Activated CD8-positive, alpha-beta memory T cell treated with anti-CD3 and anti-CD28 coated beads for 1 hour (primary cell): ENCODE measurements at places on chromosomes 2 and 18.

- DNase-seq, result no peak
Observed at GRCh38 chr2:64025741-64026140, 6.5 kb upstream of the VPS54 start.

DNA sequence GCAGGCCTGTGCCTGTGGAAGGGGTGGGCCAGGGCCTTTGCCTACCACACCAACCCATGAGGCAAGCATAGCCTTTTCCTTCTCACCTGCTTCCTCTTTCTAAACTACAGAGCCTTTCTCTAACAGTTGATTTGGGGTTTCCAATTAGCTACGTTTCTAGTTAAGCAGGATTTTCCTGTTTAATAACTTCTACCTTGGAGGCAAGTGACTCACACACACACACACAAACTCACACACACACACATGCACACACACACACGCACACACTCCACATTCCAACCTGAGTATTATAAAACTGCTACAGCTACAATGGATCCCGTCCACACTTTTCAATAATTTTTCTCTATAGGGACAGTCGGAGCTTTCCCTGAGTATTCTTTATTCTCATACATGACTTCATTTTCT, 84.9 kb downstream of the SOX11 start:
- DNase-seq, result no peak

DNA sequence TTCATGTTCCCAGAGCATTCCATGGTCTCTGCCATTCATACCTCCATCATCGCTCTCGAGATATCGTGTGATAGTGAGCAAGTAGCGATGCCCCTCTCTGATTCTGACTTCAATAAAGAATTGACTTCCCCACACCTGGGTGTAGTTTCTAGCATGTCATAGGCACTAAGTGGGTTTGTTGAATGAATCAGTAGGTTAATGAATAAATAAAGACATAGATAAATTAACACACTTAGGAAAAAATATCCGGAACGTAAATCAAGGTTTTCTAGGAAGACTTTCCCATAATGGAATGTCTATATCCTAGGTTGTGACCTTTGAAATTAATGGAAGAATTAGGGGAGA, 159.1 kb downstream of the DOCK10 start:
- no peak for DNase-seq

- no peak for DNase-seq
Observed at GRCh38 chr2:161424394-161424769, 8.3 kb downstream of the TBR1 start.

DNA sequence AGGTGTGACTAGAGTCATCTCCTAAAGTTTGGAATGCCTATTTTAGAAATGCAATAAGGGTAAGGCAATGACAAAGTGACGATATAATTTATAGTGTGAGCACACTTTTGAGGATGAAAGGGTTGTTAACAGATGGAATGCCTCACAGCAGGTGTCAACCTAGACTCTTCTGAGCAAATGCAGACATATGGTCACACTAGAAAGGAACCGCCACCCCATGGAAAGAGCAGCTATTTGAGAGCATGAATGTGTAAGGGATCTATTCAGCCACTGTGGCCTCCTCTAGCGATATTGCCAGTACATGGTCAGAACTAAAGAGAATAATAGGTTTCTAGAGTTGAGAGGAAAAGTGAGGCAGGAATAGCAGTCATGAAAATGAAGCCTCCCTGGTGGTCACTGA, 18.5 kb downstream of the DSG2 start:
- DNase-seq, result no peak
